ENCODE measurements at places on chromosomes 7 and 10.

- DNase-seq, result no peak
Measured at GRCh38 chr7:25830215-25830614, 321.8 kb upstream of the NFE2L3 start.

DNA sequence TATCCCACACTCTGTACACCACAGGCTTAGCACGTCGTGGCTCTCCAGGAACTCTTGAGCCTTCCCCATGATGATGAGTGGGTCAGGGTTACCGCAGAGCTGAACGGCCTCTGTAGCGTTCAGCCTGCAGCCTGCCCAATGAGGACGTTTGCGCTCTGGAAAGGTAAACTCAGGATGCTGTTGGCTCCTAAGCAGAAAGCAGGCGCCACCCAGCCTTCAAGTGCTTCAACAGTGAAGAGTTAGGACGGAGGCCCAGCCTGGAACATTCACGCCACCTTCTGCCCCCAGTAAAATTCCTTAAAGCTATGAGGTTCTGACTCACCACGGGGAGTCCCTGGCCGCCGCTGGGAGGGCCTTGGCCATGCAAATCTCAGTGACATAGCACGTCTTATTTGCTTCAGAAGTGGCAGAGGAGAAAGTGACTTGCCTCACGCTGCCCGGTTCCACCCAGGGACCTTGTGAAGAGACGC lies 161.5 kb upstream of the SH2B2 start:
- no peak for DNase-seq

DNA sequence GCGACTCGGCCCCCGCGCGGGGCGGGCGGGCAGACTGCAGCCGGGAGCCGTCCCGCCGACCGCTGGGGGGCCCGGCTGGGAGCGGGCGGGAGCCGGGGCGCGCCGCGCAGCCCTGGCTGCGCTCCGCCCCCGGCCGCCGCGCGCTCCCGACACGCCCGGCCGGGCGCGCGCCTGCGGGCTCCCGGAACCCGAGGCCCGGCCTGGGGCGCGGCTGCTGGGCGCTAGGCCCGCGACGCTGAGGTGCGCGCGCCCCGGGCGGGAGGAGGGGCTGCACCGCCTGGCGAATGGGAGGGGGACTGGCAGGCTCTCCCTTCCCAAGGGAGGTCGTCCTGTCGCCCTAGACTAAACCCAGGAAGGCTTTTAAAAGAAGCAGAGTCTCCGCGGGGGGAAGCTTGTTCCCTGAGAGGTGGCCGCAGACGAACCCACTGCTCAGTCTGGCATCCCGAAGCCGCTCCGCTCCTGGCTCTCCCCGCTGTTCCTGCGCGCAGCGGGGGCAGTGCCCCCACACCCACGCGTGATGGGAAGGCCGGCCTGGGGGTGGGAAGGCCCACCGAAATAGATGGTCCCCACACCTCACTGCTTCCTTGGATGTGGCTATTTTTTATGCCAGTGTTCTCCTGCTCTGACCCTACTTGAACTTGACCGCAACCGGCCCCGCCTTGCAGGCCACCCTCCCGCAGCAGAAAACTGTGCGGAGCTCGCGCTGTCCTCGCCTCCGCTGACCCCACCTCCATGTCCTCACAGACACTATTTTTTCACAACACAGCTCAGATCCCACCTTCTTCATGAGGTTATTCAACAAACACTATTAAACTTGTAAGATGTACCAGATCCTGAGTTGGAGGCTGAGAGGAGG lies at the start of gene VOPP1:
TSS of gene VOPP1 (minus strand) at position 125 of the 856 bp plus-strand sequence. CDS start 178 bp downstream, outside the sequence.
- DNase-seq, result peak; percentile 29

- no peak for DNase-seq
Measured at GRCh38 chr10:101694674-101695403, at the start of gene FBXW4. TSS of gene FBXW4 (minus strand) at chr10:101695170. CDS start at chr10:101695105, 65 bp downstream.

GRCh38 chr10:132535065-132535651 lies 2.4 kb upstream of the INPP5A start:
- no peak for DNase-seq

Measured in GOT3 (cell line).